ENCODE measurements at places on chromosomes 7 and 10. TPM values are rescaled to one million over a fixed set of nuclear protein-coding genes. Genes with fewer than 3 reads are reported as not detected.

Gene SPDYE11
- 0.11 TPM for polyA plus RNA-seq

DNA sequence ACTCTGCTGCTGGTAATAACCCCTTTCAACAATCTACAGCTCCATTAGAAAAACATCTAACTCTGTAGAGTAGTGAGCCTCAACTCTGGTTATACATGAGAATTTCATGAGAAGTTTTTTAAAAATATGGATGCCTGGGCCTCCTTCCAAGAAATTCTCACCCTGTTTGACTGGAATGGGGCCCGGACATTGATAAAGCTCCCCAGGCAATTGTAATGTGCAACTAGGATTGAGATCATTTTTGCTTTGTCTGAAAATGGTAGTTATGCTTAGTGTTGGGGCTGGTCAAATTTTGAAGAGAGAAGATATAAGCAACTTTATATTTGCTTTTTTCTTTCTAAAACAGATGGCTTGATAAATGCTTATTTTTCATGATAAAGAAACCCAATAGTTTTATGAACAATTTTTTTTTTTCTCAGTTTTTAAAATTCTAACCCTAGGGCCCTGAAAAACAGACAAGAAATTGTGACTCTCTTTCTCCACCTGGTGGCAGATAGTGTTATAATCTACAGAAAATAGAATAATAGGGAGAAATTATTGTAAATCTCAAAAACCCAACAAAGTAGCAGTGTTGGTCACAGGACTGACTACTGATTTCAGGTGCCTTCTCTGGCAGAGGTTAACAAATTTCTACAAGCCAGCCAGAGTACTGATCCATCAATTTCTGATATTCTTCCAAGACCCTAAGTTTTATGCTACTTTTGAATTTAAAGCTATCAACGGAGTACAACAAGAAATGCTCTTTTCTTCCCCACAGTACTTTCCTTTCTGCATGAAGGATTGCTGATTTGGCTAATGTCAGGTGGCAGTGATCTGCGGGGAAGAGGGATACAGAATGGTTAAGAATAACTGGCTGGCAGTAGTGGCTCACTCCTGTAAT, 174.8 kb downstream of the DKK1 start:
- peak; percentile 58 for DNase-seq

- no peak for DNase-seq
Measured at GRCh38 chr7:4888161-4888560, 4.6 kb upstream of the RADIL start.

DNA sequence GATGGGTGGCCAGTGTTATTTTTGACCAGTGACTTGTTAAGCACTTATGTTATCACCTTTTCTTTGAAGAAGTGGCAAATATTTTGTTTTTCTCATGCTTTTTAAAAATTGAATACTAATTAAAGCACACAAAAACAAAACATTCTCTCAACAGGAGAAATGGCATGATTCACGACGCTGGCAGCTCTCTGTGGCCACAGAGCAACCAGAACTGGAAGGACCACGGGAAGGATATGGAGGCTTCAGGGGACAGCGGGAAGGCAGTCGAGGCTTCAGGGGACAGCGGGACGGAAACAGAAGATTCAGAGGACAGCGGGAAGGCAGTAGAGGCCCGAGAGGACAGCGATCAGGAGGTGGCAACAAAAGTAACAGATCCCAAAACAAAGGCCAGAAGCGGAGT, 6.2 kb upstream of the KIFBP start:
- DNase-seq = no peak

Gene ZMIZ2
- 33.4 TPM for polyA plus RNA-seq

Gene DEPP1
- 18.9 TPM for polyA plus RNA-seq

Gene TYSND1
- 5.0 TPM for polyA plus RNA-seq

- no peak for DNase-seq
Measured at GRCh38 chr7:96982586-96982985, 22.8 kb upstream of the DLX6 start.

Gene PIK3AP1
- 2.7 TPM for polyA plus RNA-seq

Gene ZMYND11
- polyA plus RNA-seq = 62.8 TPM

Gene GNGT1
- not detected for polyA plus RNA-seq

Gene VSTM4
- 42.1 TPM for polyA plus RNA-seq

Gene AKR1D1
- 0.22 TPM for polyA plus RNA-seq

Gene PRPS1L1
- not detected for polyA plus RNA-seq

- DNase-seq = no peak
Measured at GRCh38 chr7:104275900-104276299, 52.5 kb upstream of the LHFPL3 start.

Gene TEX47
- polyA plus RNA-seq = not detected

Gene SORBS1
- 85.4 TPM for polyA plus RNA-seq

Gene EIF5AL1
- 2.9 TPM for polyA plus RNA-seq

All from muscle of back (tissue), 13 donors.